CD4-positive, alpha-beta T cell (primary cell): ENCODE measurements at places on chromosomes 4 and X.

DNA sequence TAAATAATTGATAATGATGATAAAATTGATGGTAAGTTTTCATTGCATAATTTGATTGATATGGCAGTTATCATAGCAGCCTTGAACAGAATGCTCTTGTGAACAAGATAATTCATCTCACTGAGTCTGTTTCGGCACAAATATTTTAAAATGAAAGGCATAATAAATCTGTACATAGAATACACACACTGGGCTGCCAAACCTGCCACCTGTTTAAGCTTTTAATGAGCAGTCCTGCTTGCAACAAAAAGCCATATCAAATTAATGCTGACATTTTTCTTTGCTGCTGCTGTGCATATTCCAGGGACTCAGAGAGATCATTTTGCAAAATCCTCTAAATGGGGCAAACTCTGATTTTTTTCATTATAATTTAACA, 201.1 kb downstream of the ARHGAP24 start:
- no peak for DNase-seq

- DNase-seq = no peak
Observed at GRCh38 chr4:1537410-1538095, 131.3 kb upstream of the NKX1-1 start.

- no peak for DNase-seq
Observed at GRCh38 chr4:47312170-47312569, 151.3 kb downstream of the COMMD8 start.

- no peak for DNase-seq
Observed at GRCh38 chr4:44145868-44146267, 302.7 kb downstream of the KCTD8 start.

DNA sequence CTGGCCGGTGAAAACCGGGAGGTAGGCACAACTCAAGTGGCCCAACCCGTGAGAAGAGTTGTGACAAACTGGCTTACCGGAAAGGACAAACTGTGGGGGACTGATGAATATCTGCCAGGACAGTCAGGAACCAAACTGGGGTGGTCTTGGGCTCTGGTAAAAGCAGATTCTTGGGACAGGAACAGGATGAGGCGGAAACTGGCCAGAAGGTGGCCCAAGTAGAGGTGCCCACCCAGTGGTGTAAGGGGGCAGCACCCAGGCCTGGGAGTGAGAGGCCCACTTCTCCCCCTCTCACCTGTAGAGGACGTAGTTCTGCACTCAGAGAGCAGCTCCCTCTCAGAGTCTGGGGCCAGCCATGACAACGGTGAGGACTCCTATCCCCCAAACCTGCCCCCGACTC, 5.9 kb downstream of the CCDC120 start:
- no peak for DNase-seq

GRCh38 chr4:19880206-19880605, 371.5 kb upstream of the SLIT2 start:
- DNase-seq = no peak

DNA sequence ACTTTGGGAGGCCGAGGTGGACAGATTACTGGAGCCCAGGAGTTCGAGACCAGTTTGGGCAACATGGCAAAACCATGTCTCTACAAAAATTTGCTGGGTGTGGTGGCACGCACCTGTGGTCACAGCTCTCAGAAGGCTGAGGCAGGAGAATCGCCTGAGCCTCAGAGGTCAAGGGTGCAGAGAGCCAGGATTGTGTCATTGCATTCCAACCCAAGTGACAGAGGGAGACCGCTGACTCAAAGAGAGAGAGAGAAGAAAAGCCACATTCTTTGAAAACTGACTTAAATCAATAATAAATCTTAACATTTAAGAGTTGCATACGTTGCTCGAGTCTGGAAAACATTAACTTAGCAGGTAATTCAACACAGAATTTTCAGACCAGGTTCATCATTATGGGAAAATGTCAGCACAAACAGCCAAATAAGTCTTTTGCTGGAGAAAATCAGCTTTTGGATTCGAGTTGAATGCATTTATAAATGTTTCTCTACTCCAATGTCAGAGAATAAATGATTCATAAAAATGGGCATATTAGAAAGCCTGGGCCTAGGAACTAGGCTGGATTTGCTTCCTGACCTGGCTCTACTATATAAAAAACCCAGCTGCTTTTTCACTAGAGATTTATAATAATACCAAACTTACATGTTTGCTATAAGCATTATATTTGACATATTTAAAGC, 68.3 kb upstream of the RBPJ start:
- DNase-seq = no peak

GRCh38 chrX:124518885-124519284, 172.5 kb downstream of the SH2D1A start:
- no peak for DNase-seq

GRCh38 chr4:35315419-35315818, 928.9 kb downstream of the ARAP2 start:
- DNase-seq = no peak

DNA sequence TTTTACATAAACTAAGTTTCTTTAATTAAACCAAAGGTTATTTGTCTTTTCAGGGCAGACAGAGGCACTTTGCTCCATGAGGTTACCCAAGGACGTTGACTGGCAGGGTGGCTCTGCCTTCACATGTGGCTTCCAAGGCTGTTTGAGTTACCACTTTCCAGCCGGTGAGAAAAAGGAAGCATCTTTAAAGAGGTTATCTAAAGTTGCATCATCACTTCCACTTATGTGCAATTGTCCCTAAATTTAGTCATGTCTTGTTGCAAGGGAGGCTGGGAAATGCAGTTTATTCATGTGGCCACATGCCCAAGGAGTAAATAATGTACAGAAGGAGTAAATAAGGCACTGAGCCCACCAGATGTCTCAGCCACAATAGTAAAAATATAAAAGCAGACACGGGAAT, 29.0 kb upstream of the RAP1GDS1 start:
- DNase-seq = peak; percentile 28

GRCh38 chr4:123438031-123438430, 41.4 kb downstream of the SPRY1 start:
- DNase-seq = no peak

DNA sequence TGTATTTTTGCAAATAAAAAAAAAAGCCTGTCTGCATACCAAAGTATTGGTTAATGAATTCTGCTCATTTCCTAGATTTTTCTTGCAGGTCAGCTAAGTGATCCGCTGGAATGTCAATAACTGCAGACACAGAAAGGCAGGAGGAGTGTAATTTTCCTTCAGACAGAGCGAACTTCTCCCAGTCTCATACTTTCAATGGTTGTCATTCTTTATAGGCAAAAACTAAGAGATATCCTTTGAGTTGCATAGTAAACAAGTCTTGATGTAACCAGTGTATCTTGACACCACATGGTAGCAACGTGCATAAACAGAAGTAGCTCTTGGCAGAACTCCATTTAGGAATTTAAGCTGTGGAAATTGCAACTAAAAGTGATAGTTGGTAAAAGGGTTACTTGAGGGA, 8.2 kb downstream of the CAPN6 start:
- no peak for DNase-seq

DNA sequence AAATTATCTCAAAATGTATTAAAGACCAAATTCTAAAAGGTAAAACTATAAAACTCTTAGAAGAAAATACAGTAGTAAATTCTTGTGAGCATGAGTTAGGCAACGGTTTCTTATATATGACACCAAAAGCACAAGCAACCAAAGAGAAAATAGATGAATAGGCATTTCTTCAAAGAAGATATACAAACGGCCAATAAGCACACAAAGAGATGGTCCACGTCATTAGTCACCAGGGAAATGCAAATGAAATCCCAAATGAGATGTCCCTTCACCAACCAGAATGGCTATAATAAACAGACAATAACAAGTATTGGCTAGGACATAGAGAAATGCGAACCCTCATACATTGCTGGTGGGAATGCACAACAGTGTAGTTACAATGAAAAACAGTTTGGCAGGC, 44.6 kb downstream of the RAB33A start:
- no peak for DNase-seq

GRCh38 chr4:51855751-51856150, 12.8 kb downstream of the DCUN1D4 start:
- no peak for DNase-seq

GRCh38 chrX:127207326-127207725, 387.8 kb downstream of the PRR32 start:
- no peak for DNase-seq

DNA sequence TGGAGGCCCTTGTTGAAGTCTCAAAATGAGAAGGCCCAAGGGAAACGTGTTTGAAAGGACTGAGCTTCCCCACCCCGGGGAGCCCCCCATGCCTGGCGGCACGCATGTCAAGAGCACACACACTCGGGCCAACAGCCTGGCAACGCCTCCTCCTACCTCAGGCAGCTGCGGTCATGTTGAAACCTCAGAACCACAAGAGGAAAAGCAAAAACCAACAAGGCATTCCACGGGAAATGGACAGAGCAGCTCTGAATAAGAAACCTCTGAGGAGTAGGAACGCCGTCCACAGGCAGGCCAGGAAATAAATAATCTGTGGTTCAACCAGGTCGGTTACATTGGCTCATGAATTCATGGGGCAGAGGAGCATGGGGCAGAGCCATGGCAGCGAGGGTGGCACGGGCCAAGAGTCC, 95.7 kb upstream of the AFAP1 start:
- DNase-seq = no peak

- DNase-seq = no peak
Observed at GRCh38 chr4:112098841-112099530, 46.3 kb upstream of the FAM241A start.

DNA sequence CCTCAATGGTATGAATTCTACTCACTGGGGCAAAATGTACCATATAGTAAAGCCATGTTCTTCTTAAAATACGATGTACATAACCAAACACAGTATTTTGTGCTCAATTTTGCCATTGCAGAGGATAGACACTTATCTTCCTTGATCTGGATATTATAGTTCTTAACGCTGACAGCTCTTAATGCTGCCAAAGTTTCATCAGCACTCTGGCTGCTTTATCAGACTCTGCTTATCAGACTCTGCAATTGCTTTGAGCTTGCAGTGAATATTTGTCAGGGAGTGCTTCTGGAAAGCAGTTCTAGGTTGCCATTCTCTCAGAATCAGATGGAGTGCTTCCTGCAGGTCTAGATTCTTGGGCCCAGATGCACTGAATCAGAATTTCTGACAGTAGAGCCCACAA, 863.1 kb downstream of the CCSER1 start:
- DNase-seq = no peak
